Esophagus muscularis mucosa (tissue), 4 donors: ENCODE measurements at places on chromosomes 3 and 15. TPM values are rescaled to one million over a fixed set of nuclear protein-coding genes. Genes with fewer than 3 reads are reported as not detected.

- DNase-seq: no peak
Measured at GRCh38 chr15:90677807-90678790, 39.0 kb upstream of the BLM start.

DNA sequence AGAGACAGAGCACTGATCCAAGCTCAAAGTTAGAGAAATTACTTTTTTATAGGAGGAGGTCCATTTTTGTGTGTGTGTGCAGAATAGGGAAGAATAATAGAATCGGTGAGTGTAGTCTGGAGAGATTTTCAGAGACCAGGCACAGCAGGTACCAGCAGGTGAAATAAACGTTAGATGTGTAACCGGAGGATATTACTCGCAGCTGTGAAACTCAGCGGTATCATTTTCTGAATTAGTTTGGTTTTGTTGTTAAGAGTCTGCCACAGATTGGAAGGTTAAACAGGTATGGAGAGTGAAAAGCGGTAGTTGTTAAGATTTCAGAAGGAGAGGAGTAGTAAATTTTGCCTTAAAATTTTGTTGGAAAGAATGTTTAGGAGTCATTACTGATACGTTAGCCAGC lies 69.9 kb downstream of the RGMA start:
- no peak for DNase-seq

- no peak for DNase-seq
Measured at GRCh38 chr15:72092006-72092405, 25.9 kb downstream of the MYO9A start.

DNA sequence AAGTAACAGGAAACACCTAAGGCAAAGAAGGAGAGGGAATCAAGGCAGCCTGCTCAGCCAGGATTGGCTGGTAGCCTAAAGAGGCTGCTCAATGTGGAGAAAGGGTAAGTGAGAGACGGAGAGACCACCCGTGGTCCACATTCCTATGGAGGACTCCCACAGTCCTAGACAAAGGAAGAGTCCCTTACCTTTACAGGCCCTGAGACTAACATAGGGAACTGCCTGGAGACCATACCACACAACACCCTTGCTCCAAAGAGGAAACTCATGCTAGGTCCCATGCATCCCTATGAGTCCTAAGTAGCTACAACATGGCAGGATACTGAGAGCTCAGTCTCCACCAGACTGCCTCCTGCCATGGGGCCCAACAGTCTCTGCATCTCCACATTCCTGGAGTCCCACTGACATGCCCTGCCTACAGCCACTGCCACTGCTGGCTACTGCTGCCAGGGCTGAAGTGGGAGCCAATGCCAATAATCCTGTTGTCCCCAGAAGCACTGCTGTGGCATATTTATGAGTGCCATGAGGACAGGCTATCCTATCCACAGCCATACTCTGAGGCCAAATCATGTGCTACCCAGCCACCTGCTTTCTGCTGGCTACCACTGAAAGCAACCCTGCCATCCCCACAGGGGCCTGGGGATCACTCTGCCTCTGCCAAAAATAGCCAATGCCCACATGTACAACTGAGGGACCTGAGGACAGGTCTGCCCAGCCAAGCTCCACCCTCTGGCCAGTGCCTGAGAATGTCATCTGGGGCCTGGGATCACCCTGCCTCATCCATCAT lies 45.0 kb downstream of the COPS2 start:
- DNase-seq: no peak

Gene FBLN2
- 135 TPM for total RNA-seq
